ENCODE measurements at places on chromosomes 11 and 22. TPM values are rescaled to one million over a fixed set of nuclear protein-coding genes. Genes with fewer than 3 reads are reported as not detected.

NOX4 gene
- total RNA-seq = 26.8 TPM

APOA1 gene
- total RNA-seq = not detected

CARNS1 gene
- 0.20 TPM for total RNA-seq

ALG12 gene
- total RNA-seq = 33.2 TPM

SAA2 gene
- total RNA-seq = 225 TPM

GAL3ST3 gene
- total RNA-seq = 0.87 TPM

TRIM3 gene
- 16.5 TPM for total RNA-seq

LGALS12 gene
- not detected for total RNA-seq

GLB1L3 gene
- total RNA-seq = not detected

CRYBA4 gene
- total RNA-seq = not detected

Measured in renal cortical epithelial cell (primary cell).